ENCODE measurements at places on chromosomes 3 and 15. TPM values are rescaled to one million over a fixed set of nuclear protein-coding genes. Genes with fewer than 3 reads are reported as not detected.
A peak's percentile ranks its signal among the peaks of the same experiment; 100 is the strongest.

The NRG4 gene
- 1.2 TPM for total RNA-seq

The TTC21A gene
- 11.6 TPM for total RNA-seq

GRCh38 chr3:73315706-73316105, 254.2 kb downstream of the EBLN2 start:
- DNase-seq, result no peak
- H3K4me3 ChIP-seq, result no peak overlapping the region
- H3K36me3 ChIP-seq, result no peaks in the 10 kb centered on the region
- no peaks in the 10 kb centered on the region for H3K4me1 ChIP-seq

- no peaks in the 10 kb centered on the region for H3K36me3 ChIP-seq
- H3K4me3 ChIP-seq, result peak overlapping the region; percentile 76
- H3K4me1 ChIP-seq, result peaks cover 15% of the 10 kb centered on the region
- no peak for DNase-seq
- no peaks in the 10 kb centered on the region for H3K27me3 ChIP-seq
Measured at GRCh38 chr3:4496087-4496452, 2.9 kb downstream of the ITPR1 start.

Data from upper lobe of right lung (tissue), 1 donor.